ENCODE measurements at places on chromosomes 5 and 9.

DNA sequence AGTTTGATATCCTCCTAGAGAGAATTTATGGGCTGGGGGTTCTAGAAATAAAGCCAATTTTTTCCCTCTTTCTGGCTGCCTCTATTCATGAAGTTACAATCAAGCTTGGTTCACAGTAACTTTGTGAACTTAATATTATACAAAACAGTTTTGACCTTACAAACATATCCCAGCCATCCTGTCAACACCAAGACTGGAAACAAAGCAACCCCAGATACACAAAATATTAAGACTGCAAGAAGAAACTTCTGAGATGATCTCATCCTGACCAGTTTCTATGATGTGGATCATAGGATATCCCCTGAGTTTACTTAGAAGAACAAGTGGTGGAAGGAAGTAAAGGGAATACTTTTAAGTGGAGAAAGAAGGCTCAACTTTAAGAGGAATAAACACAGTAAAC, 28.3 kb upstream of the CER1 start:
- DNase-seq, result no peak

GRCh38 chr5:41510176-41510831, at the start of gene PLCXD3:
TSS of gene PLCXD3 (minus strand) at chr5:41510601. CDS start at chr5:41510526, 75 bp downstream.
- no peak for DNase-seq

GRCh38 chr9:8168916-8169438, 369.4 kb upstream of the DMAC1 start:
- DNase-seq, result no peak

GRCh38 chr5:27594141-27594540, 555.8 kb upstream of the CDH9 start:
- no peak for DNase-seq

- no peak for DNase-seq
Measured at GRCh38 chr5:157481265-157481664, 21.3 kb downstream of the NIPAL4 start.

- no peak for DNase-seq
Measured at GRCh38 chr9:94663140-94663539, 23.8 kb upstream of the FBP1 start.

- no peak for DNase-seq
Measured at GRCh38 chr5:35443803-35444595, 173.7 kb upstream of the SPEF2 start.
